ENCODE measurements at places on chromosomes 7 and 10.
A peak's percentile ranks its signal among the peaks of the same experiment; 100 is the strongest.

DNA sequence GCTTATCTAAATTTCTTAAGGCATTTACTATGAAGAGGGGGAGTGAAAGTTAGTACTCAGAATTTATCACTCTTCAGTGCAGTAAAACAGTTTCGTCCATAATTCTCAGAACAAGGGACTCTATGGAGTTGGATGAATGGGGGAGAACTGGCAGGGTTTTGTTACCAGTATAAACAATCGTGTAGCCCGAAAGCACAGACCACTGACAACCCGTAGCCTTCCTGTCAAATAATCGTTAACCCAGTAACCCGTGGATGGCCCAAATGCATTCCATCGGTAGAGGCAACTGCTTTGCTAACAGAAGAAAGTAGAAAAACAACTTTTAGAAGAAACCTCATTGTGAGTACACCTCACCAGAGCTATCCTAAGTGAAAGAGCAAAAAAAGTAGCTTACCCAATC lies 583.9 kb downstream of the NXPH1 start:
- no peak for DNase-seq

DNA sequence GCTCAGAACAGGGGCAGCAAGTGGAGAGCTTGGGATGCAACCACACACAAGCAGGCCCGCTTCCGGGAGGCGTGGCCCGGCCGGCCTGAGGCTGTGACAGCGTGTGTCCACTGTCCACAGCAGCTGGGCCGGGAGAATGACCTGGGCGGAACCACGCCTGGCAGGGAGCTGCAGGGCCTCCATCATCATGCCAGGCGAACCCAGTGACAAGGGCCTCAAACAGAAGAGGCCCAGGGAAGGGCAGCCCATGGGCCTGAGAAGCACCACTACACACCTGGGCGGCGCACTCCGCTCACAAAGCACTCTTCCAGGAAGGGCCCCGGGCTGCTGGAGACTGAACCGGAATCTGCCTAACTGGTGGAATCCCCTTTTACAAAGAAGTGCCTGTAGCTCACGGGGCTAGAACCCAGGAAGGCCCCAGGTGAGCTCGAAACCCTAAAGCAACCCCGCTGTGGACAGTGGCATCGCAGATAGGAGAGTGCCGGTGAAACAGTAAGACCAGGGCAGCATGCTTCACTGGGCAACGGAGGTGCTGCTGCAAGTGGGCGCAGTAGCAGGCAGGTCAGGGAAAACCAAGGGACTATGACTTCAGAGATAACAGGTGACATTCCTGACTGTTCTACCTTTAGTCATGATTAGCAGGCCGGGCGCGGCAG lies 66.0 kb downstream of the MAD1L1 start:
- no peak for DNase-seq

- no peak for DNase-seq
These were observed 127.0 kb upstream of the TCF7L2 start for GRCh38 chr10:112823007-112823406.

DNA sequence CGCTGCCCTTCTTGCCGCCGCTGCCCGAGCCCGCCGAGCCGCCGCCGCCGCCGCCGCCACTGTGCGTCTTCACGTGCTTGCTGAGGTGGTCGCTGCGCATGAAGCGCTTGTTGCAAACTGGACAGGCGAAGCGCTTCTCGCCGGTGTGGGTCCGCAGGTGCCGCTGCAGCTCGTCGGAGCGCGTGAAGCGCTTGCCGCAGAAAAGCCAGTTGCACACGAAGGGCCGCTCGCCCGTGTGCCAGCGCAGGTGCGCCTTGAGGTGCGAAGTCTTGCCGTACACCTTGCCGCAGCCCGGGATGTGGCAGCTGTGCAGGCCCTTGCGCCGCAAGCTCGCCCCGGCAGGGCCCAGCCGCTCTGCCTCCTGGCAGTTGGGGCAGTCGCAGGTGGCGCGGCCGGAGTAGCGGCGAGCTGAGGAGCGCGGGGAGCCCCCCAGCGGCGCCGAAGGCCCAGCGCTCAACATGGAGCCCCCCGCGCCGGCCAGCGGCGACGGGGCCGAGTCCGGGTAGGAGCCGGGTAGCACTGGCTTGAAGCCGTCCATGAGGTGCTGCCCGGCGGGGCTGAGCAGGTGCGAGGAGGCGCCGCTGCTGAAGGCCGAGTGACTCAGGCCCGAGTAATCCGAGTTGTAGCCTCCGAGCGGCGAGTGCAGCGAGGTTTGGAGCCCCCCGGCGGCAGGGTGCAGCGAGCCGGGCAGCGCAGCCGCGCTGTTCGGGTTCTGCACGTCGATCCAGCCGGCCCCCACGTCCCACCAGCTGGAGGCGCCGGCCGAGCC lies 2.1 kb downstream of the SP8 start:
- peak; percentile 59 for DNase-seq

GRCh38 chr7:66454600-66455225 lies 174.0 kb upstream of the KCTD7 start:
- DNase-seq, result no peak

DNA sequence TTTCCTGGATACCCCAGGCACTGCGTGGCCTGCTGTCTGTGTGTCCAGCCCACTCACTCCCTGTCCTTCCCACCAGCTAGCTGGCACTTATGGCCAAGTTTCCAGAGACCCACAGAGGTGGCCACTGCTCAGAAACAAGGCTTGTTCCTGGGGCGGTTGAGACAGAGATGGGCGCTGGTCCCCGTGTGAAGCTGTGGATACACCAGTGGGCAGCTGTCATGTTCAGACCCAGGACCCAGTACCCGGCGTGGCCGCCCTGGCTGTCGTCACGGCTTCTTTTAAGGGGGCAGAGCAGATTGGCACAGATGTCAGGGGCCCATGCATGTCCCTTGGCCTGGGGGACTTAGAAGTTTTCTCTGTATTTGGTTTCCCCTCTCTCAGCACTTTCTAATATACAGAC lies 36.3 kb downstream of the FOXL3 start:
- DNase-seq, result no peak

DNA sequence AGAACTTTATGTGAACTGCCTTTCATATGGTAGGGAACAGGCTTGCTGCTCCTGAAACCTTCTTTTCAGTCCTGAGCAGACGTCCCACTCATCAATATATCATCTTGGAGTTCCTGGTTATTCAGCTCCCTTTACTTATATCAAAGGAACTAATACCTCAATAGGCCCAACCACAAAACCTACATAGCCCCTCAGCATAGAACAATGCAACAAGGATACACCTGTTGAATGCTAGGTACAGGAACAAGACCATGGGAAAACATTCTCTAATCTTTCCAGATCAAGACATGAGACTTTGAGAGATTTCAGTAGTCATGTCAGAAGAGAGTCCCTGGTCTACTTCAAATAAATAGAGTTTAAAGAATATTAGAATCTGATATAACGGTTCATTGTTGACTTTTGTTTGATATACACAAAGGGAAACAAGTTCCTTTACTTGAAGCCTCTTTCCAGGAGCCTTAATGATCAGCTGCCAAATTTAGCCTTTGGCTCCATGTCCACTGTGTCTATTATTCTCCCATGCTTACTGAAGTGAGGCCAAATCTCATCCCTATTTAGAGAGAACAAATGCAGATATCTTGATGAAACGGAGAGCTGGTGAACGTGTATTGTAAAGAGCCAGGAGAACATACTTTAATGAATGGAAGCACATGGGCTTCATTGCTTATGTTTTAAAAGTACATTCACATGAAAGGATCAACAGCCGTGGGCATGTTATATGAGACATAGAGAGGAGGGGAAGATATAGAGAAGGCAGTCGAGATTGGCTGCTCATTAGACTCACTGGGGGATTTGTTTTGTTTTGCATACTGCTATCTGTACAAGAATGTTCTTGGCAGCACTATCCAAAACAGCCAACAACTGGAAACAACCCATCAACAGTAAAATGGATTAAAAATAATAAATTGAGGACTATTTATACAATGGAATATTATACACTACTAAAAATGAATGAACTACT lies 9.5 kb downstream of the RHOBTB1 start:
- DNase-seq, result no peak

GRCh38 chr10:23371073-23371472 lies 26.5 kb upstream of the C10orf67 start:
- DNase-seq, result no peak

DNA sequence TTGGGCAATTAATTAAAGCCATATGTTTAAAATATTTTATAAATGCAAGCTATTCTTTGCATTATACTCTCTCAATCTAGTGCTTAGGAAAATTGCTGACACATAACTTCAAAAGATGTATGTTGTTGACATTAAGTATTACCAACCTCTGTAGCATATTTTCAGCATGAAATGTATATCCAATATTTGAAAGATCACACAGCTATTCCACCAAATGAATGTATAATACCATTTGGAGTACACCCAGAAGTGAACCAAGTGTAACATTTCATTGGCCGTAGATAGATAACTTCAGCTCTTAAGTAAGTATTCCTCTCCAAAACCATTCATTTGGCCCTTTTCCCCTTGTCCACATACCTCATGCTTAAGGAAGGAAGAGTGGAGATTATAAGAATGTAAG lies 104.6 kb downstream of the HECTD2 start:
- DNase-seq, result no peak

DNA sequence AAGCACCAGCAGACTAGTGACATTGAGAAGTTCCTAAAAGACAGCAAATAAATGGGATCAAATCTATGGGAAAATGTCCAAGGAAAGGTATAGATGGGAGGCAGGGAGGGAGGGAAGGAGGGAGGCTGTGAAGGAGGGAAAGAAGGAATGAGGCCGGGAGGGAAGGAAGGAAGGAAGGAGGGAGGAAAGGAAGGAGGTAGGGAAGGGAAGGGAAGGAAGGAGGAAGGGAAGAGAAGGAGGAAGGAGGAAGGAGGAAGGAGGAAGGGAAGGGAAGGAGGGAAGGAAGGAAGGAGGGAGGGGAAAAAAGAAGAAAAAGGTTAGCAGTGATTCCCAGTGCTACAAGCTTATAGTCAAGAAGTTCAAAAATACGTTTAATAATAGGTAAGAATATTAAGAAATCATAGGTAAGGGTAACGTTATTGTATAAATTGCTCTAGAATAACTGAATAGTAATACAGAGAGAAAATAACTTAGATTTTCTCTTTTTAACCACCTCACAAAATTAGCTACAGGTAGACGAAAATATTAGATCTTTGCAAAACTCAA lies 106.9 kb downstream of the LMBR1 start:
- no peak for DNase-seq

DNA sequence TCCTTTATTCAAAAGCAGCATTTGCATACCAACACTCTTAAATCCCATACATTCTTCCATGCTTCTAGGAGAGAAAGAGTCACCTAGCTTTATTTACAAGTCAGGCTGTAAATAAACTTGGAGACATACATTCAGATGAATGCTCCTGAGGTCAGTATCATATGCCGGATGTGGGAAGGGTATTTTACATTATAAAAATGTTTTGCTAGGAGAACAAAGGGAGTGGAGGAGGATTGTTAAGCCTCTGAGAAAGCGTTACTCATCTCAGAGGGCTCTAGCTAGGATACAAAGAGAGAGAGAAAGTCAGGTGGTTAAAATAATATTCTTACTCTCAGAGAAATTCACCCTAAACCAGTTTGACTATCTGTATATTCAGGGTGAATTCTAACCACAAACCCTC lies 300.9 kb upstream of the NPSR1 start:
- DNase-seq, result no peak

DNA sequence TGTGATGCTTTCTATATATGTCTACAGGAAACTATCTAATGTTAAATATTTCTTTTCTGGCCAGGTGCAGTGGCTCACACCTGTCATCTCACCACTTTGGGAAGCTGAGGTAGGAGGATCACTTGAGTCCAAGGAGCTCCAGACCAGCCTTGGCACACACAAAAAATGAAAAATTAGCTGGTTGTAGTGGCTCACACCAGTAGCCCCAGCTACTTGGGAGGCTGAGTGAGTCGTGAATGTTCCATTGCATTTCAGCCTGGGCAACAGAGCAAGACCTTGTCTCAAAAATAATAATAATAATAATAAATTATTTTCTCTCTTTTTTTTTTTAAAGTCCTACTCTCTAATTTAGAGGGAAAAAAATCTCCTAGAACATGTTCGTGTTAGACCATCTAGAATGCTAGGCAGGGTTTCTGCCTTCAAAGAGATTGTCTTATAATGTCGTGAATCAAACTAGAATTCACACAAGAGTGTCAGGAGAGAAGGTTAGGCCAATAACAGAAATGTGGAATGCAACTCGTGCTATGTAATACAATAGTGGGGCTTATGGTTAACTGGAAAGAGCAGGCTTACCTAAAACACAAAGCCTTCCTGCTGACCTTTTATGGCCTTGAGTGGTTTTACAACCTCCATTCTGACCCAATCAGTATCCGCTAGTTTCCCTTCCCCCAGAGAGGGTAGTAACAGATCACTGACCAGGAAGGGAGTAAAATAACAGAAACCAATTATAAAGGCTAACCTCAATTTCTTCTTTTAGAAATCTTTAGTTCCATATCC lies 46.3 kb downstream of the MYOF start:
- no peak for DNase-seq

DNA sequence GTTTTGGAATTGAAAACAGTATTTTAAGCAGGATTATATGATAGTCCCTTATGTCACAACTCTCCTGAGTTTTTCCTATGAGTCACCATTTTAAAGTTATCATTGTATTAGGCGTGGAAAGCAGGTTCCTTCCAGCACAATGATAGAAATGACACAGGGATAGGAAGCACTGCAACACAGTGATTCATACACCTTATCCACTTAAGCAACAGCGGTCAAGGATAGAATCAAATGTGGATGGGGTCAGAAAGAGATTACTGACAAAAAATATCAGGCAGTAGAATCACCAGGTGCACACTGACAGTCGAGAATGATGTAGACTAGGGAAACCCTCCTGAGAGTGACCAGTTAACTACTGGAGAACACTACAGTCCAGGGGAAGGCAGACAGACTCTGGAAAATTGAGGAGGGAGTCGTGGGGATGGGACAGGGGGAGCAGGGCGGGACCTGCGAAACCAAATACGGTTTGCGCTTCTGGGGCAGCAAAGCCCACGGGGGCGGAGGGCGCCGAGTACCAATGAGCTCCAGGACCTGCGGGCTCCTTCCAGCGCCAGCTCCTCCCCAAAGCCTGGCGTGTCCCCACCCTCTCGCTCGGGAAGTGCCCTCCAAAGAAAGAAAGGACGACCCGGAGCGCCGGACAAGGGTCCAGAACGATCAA lies 479 bp downstream of the PNPLA8 start:
- peak; percentile 86 for DNase-seq

DNA sequence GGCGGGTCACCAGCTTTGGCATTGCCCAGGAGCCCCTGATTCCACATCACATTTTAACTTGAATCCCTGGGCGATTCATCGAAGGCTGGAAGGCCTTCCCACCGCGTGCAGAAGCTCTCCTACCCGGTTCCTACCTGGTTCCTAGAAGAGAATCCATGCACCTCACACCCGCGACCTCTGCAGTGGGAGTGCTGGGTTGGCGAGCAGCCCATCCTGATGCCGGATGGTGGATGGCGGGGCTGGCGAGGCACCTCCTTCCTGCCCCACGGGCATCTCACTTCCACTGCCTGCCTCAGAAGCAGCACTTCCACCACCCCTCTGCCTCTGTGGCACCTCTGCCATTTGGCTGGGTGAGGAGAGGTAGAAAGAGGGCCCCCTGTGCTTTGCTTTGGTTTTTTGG lies 32.0 kb downstream of the NUB1 start:
- no peak for DNase-seq

- no peak for DNase-seq
These were observed 89.3 kb upstream of the ZNF746 start for GRCh38 chr7:149586646-149587645.

DNA sequence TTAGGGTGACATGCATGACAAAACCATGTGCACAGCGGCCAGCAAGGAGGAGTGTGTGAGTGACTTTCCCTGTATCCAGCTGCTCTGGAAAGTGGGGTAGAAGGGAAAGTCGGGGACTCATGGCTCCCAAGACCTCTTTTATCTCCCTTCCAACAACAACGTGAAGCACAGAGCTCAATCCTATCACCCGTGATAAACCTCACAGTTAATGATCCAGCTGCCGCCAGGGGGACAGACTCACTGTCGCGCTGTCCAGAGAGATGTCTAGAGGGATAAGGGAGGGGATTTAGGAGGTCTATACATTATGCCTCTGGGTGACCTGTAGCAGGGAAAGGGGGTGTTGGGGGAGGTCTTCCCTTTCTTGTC lies 84.0 kb upstream of the SMNDC1 start:
- no peak for DNase-seq
